NCI-H82 (cell line): ENCODE measurements at places on chromosomes 7 and 10.

- DNase-seq: peak; percentile 27
Observed at GRCh38 chr7:89826121-89826520, 328.1 kb upstream of the STEAP1 start.

DNA sequence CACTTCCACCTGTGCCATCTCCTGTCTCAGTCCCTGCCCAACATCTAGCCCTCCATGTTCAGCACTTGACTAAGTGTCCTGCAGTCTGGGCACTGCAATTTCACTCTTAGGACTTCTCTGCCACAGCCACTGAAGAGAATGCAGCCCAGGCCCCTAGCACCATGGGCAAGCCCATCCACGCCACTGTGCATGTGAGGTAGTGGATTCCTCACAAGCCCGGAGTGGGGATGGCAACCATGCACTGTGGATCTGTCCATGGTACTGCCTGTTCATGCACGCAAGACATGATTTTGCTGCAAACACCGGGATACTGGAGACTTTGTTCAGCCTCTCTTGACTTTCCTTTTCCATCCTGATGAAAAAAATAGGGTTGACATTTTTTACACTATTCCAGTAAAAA lies 12.3 kb downstream of the DDC start:
- DNase-seq: no peak

- no peak for DNase-seq
Observed at GRCh38 chr7:117383046-117383445, 44.2 kb downstream of the ASZ1 start.

GRCh38 chr10:30176182-30176581 lies 116.8 kb upstream of the JCAD start:
- no peak for DNase-seq

- no peak for DNase-seq
Observed at GRCh38 chr7:75010036-75010435, 45.5 kb downstream of the CASTOR2 start.

DNA sequence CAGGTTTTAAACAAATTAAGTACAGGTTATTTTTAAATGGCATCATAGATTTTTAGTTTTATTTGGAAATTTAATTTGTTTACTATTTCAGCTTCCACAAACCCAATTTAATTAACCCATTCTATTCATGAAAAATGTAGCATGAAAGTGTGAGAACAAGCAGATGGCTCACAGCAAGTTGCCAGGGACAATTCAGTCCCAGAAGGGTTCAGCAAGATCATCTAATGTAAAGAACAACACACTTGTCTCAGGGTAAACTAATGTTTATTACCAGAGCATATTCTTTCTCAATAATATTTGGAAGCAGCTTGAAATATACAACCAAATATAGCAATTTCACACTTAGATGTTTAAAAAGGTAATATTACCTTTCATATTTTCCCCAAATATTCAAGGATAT lies 166.9 kb upstream of the SLC13A1 start:
- no peak for DNase-seq

- no peak for DNase-seq
Observed at GRCh38 chr10:17238445-17239291, 10.6 kb downstream of the VIM start.

GRCh38 chr10:31146491-31147209 lies 115.0 kb upstream of the ZNF438 start:
- DNase-seq: no peak

- DNase-seq: no peak
Observed at GRCh38 chr10:110608087-110608486, 36.0 kb upstream of the RBM20 start.

GRCh38 chr7:16849296-16850148 lies 32.3 kb downstream of the AGR3 start:
- no peak for DNase-seq

DNA sequence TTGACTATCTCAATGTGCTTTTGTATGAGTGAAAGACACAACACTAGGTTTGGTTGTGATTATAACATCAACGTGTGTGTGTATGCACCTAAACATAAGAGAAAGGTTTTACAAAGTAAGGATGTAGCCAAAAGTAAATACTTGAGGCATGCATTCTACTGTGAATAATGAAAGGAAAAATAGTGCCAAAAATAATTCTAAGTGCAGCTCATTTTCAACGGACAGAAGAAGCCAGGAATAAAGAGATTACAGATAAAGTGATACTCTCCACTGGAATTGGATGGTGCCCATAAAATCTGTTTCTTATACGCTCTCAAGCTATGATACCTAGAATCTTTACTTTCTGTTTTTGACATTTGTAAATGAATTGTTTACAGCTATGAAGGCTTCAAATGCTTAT lies 135.0 kb upstream of the TMEM72 start:
- no peak for DNase-seq

GRCh38 chr7:107827501-107827900 lies 24.5 kb upstream of the SLC26A3 start:
- no peak for DNase-seq

- DNase-seq: peak; percentile 12
Observed at GRCh38 chr7:87474533-87475358, 734 bp downstream of the ABCB4 start.

- peak; percentile 82 for DNase-seq
Observed at GRCh38 chr7:141156407-141156806, 82.5 kb downstream of the TMEM178B start.

GRCh38 chr10:75089634-75090033 lies 21.8 kb upstream of the SAMD8 start:
- no peak for DNase-seq

- DNase-seq: peak; percentile 80
Observed at GRCh38 chr7:80699045-80699638, 60.7 kb downstream of the CD36 start.

- no peak for DNase-seq
Observed at GRCh38 chr7:134045716-134046115, 81.4 kb upstream of the LRGUK start.

DNA sequence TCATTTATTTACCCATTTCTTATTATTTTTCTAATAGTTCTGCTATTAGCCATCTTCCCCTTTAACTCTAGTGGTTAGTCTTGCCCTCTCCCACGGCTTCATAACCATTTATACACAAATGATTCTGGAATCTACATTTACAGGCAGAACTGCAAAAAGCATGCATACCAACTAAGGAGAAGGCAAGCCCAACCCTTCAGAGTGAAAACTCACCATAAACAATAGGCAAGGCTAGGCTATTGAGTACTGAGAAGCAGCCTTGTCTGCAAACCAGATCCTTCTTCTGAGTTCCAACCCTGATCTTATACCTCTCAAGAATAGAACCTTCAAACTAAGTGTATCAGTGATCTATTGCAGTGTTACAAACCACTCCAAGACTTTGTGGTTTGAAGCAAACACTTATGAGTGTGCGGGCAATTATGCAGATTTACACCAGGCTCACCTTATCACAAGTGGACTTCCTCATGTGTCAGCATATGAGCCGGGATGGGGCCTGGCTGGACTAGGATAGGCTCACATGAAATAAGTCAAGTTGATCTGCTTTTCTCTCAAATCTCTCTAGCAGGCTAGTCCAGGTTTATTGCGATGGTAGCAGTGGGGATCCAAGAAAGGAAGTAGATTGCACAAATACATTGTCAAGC lies 896.9 kb upstream of the PHF14 start:
- DNase-seq: no peak

- no peak for DNase-seq
Observed at GRCh38 chr10:119653209-119653608, 2.0 kb downstream of the BAG3 start.

DNA sequence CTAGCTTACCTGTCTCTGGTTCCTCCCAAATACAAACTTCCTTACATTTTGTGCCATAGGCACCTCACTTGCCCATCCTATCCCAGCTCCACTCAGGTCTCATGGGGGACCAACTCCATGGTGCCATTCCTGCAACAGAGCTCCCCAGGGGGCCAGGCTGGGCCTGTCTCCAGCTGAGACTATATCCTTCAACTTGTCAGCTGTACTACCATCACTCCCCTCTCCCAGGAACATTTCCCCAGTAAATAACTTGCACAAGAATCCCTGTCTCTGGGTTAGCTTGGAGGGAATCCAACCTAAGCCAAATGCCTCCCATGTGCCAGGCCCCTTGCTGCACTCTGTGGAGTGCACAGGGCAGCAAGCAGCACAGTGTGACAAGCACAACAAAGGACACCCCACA lies 33.2 kb downstream of the FRMPD2 start:
- no peak for DNase-seq

- no peak for DNase-seq
Observed at GRCh38 chr7:66119245-66119850, 4.7 kb downstream of the CRCP start.

GRCh38 chr7:116534790-116535189 lies 10.0 kb downstream of the CAV1 start:
- no peak for DNase-seq

- DNase-seq: no peak
Observed at GRCh38 chr7:157793973-157794745, 457.4 kb downstream of the DNAJB6 start.

DNA sequence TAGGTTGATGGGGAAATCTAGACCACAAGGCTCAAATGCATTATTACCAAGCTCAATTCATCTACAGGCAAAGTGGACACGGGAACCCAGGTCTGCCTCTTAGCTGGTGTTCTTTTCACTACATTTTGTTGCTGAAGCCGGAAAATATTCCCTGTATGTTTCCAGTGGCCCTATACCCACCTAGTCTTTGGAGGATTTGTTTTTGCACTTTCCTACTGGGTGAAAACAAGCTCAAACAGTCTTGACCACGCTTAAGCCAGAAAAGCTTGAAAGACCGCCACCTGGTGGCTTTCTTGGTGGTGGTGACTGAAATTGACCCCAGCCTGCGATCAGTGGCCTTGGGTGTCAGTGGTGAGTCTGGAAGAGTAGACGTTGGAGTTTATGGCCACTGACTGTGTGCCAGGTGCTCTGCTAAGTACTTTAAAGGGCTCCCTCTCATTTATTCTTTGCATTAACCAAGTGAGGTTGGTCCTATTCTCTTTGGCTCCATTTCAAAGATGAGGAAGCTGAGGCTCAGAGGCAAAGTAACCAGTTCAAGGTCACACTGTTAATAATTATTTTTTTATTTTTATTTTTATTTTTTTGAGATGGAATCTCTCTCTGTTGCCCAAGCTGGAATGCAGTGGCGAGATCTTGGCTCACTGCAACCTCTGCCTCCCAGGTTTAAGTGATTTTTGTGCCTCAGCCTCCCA lies 11.1 kb upstream of the CRTAC1 start:
- DNase-seq: peak; percentile 80

- DNase-seq: no peak
Observed at GRCh38 chr10:119893074-119893473, 544 bp downstream of the SEC23IP start.

- DNase-seq: no peak
Observed at GRCh38 chr10:70174058-70174741, 3.9 kb upstream of the SAR1A start.

DNA sequence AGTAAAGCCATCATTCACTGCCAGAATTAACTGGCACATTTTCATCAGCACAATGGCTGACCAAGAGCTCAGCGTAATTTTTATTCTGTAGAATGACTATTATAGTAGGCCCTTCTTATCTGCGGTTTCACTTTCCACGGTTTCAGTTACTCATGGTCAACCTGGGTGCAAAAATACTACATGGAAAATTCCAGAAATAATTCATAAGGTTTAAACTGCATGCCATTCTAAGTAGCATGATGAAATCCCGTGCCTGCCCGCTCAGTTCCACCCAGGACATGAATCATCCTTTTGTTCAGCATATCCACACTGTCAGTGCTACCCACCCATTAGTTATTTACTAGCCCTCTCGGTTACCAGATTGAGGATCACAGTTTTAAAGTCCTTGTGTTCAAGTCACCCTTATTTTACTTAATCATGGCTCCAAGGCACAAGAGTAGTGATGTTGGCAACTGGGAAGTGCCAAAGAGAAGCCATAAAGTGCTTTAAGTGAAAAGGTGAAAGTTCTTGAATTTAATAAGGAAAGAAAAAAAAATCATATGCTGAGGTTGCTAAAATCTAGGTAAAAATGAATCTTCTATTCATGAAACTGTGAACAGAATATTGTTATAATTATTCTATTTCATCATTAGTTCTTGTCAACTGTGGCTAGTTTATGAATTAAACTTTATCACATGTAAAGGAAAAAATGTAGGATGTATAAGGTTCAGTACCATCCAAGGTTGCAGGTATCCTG lies 204.9 kb downstream of the DOCK4 start:
- DNase-seq: no peak

GRCh38 chr7:99126921-99127553 lies 16.9 kb downstream of the SMURF1 start:
- no peak for DNase-seq

- no peak for DNase-seq
Observed at GRCh38 chr7:123352973-123353372, 153.2 kb upstream of the SLC13A1 start.
